ENCODE measurements at places on chromosomes 1 and 21.

GRCh38 chr1:89843273-89844130, 22.7 kb downstream of the LRRC8D start:
- DNase-seq = no peak

DNA sequence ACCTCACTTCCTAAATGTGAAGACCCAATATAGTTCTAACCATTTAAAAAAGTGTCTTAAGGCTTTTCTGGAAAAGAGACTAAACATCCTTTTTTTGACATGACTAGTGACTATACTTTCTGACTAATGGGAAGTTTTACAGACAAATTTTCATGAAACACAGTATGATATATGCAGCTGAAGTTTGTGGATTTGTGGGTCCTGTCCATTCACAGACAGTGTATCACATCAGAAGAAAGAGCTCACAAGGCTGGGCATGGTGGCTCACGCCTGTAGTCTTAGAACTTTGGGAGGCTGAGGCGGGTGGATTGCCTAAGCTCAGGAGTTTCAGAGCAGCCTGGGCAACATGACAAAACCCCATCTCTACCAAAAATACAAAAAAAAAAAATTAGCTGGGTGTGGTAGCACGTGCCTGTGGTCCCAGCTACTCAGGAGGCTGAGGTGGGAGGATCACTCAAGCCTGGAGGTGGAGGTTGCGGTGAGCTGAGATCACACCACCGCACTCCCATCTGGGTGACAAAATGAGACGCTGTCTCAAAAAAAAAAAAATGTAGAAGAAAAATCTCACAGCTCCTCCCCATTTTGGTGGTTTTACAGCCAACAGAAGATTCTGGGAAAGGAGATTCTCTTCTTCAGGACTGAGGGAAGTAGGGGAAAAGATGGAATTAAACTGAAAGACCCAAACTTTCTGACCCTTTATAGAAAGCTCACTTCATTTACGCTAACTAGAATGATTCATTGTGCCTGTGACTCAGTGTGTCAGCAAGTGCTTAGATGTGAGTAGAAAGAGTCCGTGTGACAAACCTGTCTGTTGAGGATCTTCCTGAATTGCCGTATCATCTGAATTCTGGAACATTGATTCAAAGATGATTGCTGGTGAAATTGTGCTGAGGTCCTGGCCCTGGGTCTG, 15.2 kb upstream of the YRDC start:
- DNase-seq = no peak

DNA sequence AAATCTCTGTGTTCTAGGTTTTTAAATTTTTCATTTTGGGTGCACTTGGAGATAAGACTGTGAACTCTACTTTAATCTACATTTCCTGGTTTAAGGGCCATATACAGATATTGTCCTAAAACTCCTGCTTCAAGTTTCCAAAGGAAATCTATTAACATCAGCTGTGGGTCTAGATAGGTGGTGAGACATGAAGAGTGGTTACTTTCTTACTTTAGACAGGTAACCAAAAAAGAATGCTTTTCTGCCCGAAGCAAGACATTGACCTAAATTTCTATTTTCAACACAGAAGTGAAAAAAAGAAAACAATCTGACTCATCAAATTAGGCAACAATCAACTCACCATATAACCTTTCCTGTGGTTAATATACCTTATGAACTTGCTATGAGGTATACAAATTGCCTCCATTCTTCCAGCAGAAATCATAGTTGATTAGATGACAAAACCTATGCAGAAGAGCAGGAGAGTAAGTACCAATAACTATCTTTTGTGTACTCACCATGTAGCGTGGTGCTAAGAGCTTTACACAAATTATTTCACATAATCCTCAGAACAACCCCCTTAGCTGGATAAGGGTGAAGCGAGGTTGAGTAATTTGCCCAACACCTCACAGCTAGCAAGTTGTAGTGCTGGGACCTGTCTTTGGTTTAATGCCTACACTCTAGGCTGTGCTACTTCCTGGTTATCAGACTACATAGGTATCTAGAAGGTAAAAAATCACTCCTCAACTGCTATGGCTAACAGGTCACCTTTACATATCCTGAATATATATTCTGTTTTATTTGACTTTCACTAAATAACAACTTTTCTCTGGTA, 23.4 kb upstream of the PTPN14 start:
- no peak for DNase-seq

DNA sequence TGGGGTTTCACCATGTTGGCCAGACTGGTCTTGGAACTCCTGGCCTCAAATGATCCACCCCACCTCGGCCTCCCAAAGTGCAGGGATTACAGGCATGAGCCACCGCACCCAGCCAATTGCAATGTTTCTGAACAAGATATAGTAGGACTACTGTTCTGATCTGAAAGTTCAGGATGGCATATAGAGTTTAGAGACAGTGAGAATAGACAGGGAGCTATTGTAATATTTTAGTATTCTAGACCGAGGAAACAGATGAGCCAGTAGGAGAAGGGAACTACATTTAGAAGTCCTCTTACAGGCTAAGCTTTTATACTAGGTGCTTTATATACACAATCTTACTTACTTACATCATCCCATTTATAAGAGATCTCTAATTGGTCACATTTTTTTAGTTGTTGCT, 33.1 kb downstream of the SOAT1 start:
- DNase-seq = no peak

DNA sequence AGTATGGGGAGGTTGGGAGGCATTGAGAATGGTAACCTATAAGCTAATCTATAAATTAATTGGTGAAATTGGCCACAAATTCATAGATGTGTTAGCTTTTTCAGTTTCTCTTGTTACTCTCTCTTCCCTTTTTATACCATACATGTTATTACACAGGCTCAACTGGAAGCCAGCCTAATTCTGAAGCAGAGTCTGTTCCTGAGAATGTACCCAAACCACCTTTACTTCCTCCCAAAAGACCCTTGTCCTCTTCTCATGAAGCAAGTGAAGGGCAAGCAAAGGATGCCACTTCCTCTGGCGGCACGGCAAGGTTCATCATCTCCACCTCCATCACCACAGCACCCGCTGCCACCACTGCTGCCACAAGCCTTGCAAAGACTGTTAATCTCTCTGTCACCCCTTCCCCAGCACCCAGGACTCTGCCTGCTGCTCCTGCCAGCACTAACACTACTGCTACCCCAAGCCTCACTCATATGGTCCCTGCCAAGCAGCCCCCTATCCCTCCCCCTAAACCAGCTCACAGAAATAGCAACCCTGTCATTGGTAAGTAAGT, 39.5 kb upstream of the RCC1 start:
- DNase-seq = no peak

GRCh38 chr1:155946633-155947219, 5.3 kb downstream of the RXFP4 start:
- no peak for DNase-seq
